ENCODE measurements at places on chromosomes 5 and 9. TPM values are rescaled to one million over a fixed set of nuclear protein-coding genes. Genes with fewer than 3 reads are reported as not detected.

The TYRP1 gene
- total RNA-seq = 0.75 TPM

DNA sequence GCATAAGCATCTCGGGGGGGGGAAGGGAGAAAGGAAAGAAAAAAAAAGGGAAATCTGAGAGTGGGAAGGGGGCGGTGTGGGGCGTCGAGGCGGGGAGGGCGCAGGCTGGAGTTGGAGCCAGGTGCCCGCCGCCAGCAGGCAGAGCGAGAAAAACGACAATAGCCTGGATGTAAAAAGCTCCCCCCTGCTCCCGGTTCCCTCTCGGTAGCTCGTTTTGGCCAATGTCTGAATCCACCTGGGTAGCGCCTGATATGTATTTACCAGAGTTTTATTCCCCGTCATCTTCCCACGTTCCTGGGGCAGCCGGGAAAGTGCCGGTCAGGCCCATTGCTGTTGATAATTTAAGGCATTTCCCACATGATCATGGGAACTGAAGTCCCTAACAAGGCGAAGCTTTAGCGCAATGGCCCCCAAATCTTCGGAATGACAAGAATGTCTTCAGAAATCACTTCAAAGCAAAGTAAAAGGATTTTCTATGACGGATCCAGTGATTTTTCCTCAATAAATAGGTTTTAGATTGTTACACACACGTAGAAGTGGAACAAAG, 3.0 kb upstream of the OTP start:
- peak; percentile 64 for DNase-seq

- peak; percentile 52 for DNase-seq
Observed at GRCh38 chr5:138964647-138965201, 89.6 kb upstream of the LRRTM2 start.

The PCDH12 gene
- not detected for total RNA-seq

The ZNF300 gene
- total RNA-seq = 17.0 TPM

The UBAC1 gene
- total RNA-seq = 66.0 TPM

- DNase-seq = peak; percentile 51
Observed at GRCh38 chr9:81622471-81623255, 66.7 kb downstream of the TLE1 start.

The PCDHGB4 gene
- total RNA-seq = 14.9 TPM

DNA sequence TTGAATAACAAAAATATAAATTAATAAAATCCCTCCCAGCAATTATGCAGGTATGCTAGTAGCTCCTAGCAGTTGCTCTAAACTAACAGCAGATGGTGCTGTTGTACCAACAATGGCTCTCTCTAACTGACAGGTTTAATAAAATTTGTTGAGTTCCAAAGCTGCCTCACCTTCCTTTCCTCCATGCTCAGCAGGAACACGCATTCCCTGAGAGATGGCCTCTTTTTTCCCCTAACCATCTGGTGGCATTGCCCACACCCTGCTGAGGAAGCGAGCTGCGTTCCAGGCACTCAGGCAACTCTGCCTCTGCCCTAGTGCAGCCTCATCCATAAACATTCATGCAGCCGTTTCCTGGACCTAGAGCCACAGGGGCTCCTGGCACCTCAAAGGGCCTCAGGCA, 106.2 kb downstream of the KLHL3 start:
- DNase-seq = peak; percentile 73

The PCDHGC5 gene
- total RNA-seq = 1.3 TPM

- no peak for DNase-seq
Observed at GRCh38 chr9:89952401-89952800, 347.6 kb downstream of the GADD45G start.

GRCh38 chr9:115437418-115437817, 319.5 kb upstream of the TNC start:
- DNase-seq = no peak

DNA sequence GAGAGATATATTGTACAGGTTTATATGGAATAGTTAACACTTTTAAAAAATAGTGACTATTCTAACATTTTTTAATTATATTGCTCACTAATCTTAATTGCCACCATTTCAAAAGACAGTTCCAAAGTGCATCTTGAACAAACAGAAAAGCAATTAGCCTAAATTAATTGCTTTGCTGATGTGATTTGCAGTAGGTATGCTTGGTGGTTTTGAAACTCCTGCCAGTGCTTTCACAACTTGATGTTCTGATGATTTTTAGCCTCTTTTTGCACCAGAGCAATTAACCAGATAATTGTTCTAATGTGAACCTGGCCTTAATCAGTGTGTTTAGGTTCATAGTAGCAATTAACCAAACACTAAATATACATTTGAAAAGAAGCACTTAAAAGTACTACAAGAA, 207.6 kb downstream of the FBXL17 start:
- no peak for DNase-seq

- no peak for DNase-seq
Observed at GRCh38 chr5:98354922-98355321, 418.5 kb upstream of the RGMB start.

DNA sequence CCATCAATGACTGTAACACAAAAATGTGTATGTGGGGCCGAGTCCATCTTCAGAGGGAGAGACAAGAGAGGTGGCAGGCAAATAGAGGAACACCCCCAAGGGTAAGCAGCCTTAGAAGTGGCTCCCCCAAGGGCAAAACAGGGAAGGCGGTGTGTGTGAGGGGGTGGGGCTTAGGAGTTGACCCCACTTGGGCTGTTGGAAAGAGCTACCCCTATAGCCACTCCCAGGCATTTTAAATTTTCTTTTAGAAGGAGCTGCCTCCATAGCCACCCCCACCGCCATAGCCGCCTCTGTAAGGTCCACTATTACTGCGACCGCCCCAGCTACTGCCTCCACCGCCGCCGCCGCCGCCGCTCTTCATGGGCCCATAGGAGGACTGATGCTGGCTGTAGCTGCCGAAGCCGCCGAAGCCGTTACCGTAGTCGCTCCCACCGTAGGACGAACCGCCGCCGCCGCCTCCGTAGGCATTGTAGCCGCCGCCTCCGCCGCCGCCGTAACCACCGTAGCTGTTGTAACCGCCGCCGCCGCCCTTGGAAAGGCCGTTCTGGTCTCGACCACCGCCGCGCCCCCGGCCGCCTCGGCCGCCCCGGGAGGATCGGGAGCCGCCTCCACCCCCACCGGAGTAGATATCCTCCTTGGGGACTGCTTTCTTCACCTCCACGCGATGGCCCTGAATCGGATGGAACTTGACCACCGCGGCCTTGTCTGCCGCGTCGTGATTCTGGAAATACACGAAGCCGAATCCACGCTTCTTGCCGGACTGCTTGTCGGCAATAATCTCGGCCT, 1.1 kb downstream of the HNRNPA0 start:
- peak; percentile 63 for DNase-seq

DNA sequence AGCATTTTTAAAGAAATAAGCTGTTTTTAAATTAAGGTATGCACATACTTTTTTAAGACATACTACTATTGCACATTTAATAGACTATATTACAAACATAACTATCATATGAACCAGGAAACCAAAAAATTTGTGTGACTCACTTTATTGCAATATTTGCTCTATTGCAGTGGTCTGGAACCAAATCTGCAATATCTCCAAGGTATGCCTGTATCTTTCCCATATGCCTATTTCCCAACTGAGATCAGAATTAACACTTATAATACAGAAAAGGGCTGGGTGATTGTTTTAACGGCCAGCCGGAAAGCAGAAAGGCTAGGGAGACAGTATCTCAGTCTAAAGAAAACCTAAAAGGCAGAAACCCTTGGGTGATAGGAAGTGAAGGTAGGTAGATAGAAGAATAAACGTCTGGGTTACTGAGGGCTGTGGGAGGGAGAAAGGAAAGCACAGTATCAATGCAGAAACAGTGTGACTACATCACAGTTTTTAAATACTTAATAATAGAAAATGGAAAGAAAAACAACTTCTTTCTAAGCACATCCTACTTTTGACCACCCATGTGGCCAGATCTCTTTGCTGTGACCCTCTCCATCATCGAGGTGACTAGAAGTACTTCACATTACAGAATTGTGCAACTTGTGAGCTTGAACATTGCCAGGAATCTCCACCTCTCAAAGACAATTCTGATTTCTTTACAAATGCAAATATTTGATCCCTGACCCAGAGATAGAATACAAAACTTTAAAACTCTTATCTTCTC, 126.4 kb downstream of the LPAR1 start:
- no peak for DNase-seq

- DNase-seq = no peak
Observed at GRCh38 chr5:34706084-34706483, 50.0 kb downstream of the RAI14 start.

The HMMR gene
- 144 TPM for total RNA-seq

- DNase-seq = no peak
Observed at GRCh38 chr9:118635416-118635815, 733.8 kb downstream of the BRINP1 start.

The PTPN3 gene
- total RNA-seq = 2.2 TPM

- DNase-seq = no peak
Observed at GRCh38 chr9:115098226-115098965, 19.6 kb downstream of the TNC start.

DNA sequence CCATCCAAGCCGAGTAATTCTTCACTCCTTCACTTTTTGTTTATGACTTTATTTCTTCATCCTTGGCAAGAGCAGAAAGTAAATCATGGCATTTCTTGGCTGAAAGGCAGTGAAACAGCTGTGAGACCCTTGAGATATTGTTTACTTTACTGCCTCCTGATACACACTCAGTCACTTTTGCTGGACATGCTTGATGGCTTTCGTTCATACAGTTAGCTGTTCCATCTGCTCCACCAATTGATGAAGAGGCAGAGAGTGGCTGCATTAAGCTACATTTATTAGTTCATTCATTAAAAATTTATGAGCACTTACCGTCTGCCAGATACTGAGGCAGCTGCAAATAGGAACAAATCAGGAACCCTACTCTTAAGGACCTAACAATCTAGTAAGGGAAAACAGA, 184.4 kb upstream of the OR13F1 start:
- DNase-seq = no peak

The EPB41L4A gene
- total RNA-seq = 2.7 TPM

The FBN2 gene
- total RNA-seq = 113 TPM

The KLF9 gene
- total RNA-seq = 0.12 TPM

DNA sequence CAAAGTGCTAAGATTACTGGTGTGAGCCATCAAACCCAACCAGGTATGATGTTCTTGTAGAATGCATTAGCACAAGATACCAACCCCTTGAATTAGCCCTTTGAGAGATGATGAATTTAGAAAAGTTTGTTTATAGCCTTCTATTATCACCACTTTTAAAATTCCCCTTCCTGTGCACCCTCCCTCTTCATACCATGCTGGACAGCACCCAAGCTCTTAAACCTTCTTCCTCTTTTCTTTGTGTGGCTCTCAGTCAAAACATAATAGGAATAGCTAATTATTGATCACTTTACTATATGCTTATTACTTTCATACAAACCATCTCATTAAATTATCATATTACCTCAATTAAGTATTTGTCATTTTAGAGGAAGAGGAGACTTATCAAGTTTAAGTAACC, 87.6 kb upstream of the TMED7 start:
- DNase-seq = no peak

The SLC25A2 gene
- total RNA-seq = 0.22 TPM

DNA sequence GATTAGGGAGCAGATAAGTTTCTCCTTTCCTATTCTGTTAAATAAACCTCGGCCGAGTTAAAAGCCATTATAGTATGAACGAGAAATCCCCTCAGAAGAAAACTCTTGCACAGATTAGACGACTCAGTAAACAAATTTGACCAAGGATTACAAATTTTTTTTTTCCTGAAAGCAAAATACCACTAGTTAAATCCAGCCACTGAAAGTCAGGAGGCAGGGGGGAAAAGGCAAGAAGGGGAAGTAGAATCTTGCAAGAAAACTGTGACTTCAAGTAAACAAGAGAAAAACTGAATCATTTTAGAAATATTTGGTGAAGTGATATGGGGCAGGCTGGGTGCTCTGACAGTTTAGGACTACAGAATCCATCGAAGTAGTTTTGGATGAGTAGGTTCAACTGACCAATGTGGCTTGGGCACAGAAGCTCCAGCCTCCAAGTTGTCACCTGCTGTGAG, 251.0 kb downstream of the DENND1A start:
- no peak for DNase-seq

DNA sequence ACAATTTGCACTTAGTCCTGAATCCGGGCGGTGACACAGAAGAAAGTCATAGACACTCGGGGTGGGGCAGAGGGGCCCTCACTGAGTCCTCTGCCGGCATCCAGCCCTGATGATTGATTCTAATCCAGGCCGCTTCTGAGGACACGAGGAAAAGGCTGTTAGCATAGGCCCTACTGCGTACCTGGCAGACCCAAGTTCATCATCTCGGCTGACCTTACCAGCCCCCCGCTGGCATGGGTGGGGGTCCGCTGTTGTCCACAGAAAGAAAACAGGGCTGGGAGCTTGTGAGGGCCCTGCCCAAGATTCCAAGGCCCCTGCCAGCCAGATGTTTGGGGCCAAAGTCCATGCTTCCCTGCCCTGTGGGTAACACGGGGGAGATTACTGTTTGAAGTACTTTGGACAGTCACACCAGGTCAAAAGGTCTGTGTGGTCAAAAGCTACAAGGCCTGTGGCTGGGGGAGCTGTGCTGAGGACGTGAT, 24.5 kb downstream of the ERGIC1 start:
- no peak for DNase-seq

The IL3 gene
- not detected for total RNA-seq

GRCh38 chr5:107985144-107985543, 314.4 kb upstream of the EFNA5 start:
- DNase-seq = no peak

The LIX1 gene
- 164 TPM for total RNA-seq

The FOXD4L5 gene
- total RNA-seq = 0.19 TPM

GRCh38 chr5:142959683-142960657, 189.8 kb downstream of the ARHGAP26 start:
- DNase-seq = no peak

GRCh38 chr5:11182441-11183080, 421.5 kb upstream of the DAP start:
- DNase-seq = peak; percentile 62

The KCNV2 gene
- total RNA-seq = not detected

GRCh38 chr9:109027176-109027575, 13.9 kb upstream of the CTNNAL1 start:
- DNase-seq = peak; percentile 21

- DNase-seq = no peak
Observed at GRCh38 chr9:7760014-7760415, 39.6 kb downstream of the DMAC1 start.

The IFNA2 gene
- not detected for total RNA-seq

The AQP7 gene
- total RNA-seq = 0.25 TPM

DNA sequence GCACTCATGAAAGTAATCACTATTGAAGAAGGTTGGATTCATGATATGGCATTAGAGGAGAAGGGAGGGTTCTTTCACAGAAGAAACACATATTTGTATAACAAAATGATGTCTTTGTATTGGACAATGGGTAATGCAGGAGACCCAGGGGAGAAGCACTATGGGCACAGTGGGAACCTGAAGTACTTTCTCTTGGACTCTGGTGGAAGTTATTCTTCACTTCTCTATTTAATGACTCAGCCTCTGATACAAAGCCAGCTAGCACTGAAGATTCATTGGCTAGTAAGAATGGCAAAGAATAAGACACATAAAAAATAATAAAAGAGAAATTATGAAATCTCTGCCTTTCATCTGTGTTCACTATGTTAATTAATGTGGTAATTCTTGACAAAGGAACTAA, 149.9 kb upstream of the PRR16 start:
- no peak for DNase-seq

- no peak for DNase-seq
Observed at GRCh38 chr5:135454946-135455345, 2.8 kb upstream of the TIFAB start.

- DNase-seq = no peak
Observed at GRCh38 chr5:42836070-42836769, 24.5 kb upstream of the SELENOP start.

The PTTG1 gene
- 425 TPM for total RNA-seq

GRCh38 chr5:139131465-139131864, 66.7 kb downstream of the SIL1 start:
- DNase-seq = peak; percentile 49

The CHSY3 gene
- total RNA-seq = 0.30 TPM

GRCh38 chr9:138037140-138037539, 159.6 kb downstream of the CACNA1B start:
- DNase-seq = no peak

Measured in neural progenitor cell (in vitro differentiated cells).